ENCODE measurements at places on chromosomes 16 and 17. TPM values are rescaled to one million over a fixed set of nuclear protein-coding genes. Genes with fewer than 3 reads are reported as not detected.

The PRKCB gene
- total RNA-seq: not detected

The PLA2G10 gene
- total RNA-seq: not detected

The SPNS3 gene
- total RNA-seq: not detected

The CDIP1 gene
- 18.2 TPM for total RNA-seq

The AATK gene
- total RNA-seq: 0.35 TPM

The RNF222 gene
- total RNA-seq: not detected

The KRTAP17-1 gene
- total RNA-seq: not detected

The USP6 gene
- not detected for total RNA-seq

The METTL22 gene
- 54.6 TPM for total RNA-seq

The PLXDC1 gene
- 0.09 TPM for total RNA-seq

The CCL16 gene
- total RNA-seq: not detected

The CDRT15L2 gene
- not detected for total RNA-seq

The MRC2 gene
- 438 TPM for total RNA-seq

The FBXL16 gene
- total RNA-seq: 0.93 TPM

The MYH3 gene
- total RNA-seq: 1.3 TPM

The PSMB10 gene
- total RNA-seq: 38.6 TPM

The CCL4 gene
- total RNA-seq: not detected

The NPIPB9 gene
- not detected for total RNA-seq

The PRSS53 gene
- 0.58 TPM for total RNA-seq

The C1QTNF8 gene
- not detected for total RNA-seq

The ABCA10 gene
- total RNA-seq: 4.2 TPM

The P2RX5 gene
- 0.58 TPM for total RNA-seq

The SLC7A6 gene
- total RNA-seq: 11.1 TPM

The PDPR gene
- total RNA-seq: 9.2 TPM

The KRTAP9-7 gene
- total RNA-seq: not detected

The METRNL gene
- total RNA-seq: 114 TPM

The CES1 gene
- total RNA-seq: 0.82 TPM

The TBC1D3C gene
- total RNA-seq: not detected

The LASP1 gene
- total RNA-seq: 255 TPM

The PRM1 gene
- total RNA-seq: not detected

The ABAT gene
- total RNA-seq: 7.2 TPM

The GPRC5B gene
- 16.4 TPM for total RNA-seq

Measured in pericardium fibroblast (primary cell).